Glomerular endothelial cell (primary cell): ENCODE measurements at places on chromosomes 13 and 19.

- DNase-seq, result no peak
Measured at GRCh38 chr19:8252922-8253589, 43.9 kb downstream of the CERS4 start.

DNA sequence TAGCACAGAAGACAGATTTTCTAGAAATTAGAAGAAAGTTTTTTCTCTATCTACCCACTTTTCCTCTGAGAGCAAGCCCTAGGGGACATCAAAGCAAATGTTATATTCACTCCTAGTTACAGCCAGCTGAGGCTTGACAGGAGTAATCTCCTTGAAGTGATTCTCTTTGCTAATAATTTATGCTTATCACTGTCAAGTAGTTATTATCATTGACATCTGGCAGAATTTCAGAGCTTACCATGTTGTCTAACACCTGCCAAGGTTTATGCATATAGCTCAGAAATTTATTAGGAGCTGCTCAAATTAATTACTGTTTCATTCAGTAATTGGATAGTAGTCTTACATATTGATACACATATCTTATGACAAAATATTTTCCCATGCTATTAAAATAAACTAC is 465.9 kb upstream of the ATXN8OS start:
- DNase-seq, result no peak

DNA sequence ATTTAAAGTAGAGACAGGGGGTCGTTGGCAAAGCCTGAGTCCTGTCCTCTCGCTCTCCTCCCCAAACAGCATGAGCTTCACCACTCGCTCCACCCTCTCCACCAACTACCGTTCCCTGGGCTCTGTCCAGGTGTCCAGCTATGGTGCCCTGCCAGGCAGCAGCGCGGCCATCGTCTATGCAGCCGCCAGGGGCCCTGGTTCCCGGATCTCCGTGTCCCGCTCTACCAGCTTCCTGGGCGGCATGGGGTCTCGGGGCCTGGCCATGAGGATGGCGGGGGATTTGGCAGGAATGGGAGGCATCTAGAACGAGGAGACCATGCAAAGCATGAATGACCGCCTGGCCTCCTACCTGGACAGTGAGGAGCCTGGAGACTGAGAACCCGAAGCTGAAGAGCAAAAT is 1117.2 kb upstream of the MIR17HG start:
- DNase-seq, result no peak

DNA sequence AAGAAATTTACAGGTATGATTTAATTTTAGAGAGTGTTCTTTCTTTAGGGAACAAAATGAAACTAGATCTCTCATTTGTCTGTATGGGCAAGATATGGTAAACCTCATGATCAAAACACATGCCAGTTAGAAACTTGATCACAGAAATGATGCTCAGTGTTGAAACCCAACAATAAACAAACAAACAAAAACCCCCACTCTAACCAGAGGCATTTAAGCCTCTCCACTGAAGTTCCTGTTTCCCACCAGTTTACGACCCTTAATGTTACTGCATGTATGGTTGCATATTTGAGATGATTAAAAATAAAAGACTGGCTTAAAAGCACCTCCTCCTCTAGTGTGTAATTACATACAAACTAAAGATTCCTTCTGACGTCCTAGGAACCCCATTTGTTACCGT is 293.3 kb upstream of the MAB21L1 start:
- DNase-seq, result no peak

DNA sequence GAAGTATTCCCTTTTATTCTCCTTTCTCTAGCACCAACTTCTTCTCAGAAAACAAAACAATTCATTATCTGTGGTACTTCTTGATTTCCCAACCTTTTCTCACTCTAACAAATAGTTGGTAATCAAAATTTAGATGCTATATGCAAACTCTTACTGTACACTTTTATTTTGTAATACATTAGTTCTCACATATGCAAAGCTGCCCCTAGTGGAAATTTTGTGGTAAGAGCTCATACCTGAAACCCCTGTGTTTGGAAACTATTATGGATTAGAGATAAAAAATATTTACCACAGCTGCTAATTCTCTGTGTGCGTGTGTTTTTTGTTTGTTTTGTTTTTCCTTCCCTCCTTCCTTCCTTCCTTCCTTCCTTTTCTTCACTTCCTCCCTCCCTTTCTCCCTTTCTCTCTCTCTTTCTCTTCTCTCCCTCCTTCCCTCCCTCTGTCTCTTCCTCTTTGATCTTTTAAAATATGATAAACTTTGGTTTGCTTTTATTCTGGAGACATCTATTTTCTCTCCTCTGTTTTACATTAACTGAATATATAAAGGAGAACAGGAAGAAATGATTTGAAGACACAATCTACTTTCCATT is 537.4 kb downstream of the SLITRK6 start:
- no peak for DNase-seq

DNA sequence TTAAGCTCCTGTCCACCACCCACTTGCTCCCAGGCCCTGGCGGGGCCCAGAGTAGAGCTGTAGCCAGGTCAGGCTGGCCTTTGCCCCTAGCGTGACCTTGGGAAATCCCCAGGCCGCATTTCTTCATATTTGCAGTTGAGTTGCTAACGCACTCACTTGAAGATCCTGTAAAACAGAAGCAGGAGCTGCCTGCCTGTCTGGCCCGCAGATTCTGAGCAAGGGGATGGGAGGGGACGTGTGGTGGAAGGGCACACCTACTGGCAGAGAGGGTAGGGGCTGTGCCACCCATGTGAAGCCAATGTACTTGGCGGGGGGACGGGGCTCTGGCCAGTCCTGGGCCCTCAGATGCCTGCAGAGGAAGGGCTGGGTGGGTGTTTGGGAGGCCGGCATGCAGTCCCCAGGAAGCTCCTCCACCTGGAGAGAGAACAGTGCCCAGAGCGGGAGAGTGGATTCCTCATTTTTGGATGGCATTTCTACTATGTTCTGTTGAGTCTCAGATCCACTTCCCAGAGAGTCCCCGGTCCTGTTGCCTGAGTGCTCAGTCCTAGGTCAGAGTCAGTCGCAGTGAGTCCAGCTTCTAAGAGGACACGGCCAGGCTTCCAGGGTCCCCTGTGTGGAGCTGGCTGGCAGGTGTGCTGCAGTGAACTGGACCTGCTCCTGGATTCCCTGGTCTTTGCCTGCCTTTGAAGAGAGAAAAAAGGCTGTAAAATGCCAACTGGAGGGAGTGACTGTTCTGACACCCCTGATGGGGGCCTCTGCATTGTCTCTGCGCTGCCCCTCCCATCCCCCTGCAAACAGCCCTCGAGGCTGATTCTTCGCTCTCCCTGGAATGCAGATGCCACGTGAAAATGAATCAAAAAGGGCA is 62.9 kb downstream of the GGACT start:
- no peak for DNase-seq

DNA sequence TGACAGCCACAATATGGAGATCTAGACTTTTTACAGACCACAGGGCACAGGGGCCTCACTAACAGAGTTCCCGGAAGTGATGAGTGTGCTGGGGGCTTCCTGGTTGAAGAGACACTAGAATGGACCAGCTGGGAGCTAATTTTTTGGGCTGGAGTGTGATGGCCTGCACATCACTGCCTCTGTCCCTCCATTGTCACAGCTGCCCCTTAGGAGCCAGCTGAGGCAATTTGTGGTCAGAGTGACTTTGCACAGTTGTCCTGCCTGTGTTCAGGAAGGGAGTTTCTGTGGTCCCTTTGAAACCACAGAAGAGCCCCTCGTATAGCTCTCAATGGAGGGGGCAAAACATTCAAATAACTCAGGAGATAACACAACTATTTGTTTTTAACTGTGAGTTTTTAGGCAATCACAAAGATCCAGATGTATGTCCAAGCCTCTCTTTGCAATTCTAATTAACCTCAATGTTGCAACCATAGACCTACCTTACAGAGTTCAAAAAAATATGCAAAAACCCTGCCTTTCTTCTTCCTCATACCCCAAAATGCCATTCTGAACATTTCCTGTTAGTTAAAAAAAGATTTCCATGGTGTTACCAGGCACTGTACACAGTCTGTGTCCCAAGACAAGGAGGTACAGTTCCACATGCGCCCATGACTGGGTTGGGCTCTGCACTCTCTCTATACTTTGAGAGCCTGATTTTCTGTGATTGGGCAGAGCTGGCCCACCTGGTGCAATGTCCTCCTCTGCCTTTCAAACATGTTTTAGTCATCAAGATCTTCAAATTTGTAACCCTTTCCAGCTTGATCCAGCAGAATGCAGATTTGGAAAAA is 2.4 kb downstream of the ALOX5AP start:
- DNase-seq, result no peak

DNA sequence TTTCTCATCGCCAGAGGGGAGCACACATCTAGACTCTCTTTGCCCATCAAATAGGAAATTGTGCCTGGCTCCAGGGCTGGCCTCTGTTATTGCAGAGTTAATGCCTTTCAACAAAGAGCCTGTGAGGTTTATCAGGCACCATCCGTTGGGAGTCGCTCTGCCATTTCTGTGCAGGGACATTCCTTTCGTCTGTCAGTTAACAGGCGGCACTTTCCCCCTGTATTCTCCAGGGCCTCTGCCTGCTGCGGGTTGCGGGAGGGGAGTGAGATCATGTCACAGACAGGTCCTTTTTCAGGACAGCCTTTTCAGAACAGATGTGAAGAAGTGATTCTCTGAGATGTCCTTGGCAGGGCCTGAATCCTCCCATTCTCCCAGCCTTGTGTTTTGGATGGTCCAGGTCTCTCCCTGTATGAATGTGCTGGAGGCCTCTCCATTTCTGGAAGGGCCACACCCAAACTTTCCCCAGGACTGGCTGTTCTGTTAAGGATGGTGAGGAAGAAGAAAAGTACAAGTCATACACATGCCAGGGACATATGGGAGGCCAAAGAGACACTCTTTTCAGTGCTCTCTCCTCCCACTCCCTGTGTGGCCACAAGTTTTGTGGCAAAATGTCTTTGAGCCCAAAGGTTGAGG is 14.9 kb downstream of the SERP2 start:
- DNase-seq, result no peak

GRCh38 chr13:104281910-104282309 is 1215.7 kb upstream of the SLC10A2 start:
- DNase-seq, result no peak

DNA sequence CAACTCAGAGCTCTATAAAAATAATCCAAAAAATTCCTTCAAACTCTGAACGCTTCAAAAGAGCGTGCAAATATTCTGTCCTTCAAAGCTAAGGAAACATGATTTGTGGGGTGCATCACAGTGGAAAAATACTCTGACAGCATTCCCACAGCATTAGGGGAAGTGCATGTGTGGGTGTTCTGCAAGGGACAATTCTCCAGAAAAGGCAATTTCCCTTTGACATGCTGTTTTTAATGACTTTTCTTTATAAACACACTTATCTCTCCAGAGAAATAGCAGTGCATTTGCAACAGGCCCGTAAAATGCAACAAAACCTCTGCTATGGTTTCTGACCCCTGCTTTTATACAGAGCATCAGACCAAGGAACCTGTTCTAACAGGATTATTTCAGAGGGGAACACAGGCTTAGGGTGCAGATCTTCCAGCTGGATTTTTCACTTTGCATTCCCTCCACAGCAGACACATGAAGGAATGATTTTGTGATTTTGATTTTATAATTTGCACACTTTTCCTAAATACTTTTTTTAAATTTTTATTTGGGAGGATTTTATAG is 42.6 kb downstream of the KL start:
- DNase-seq, result no peak

DNA sequence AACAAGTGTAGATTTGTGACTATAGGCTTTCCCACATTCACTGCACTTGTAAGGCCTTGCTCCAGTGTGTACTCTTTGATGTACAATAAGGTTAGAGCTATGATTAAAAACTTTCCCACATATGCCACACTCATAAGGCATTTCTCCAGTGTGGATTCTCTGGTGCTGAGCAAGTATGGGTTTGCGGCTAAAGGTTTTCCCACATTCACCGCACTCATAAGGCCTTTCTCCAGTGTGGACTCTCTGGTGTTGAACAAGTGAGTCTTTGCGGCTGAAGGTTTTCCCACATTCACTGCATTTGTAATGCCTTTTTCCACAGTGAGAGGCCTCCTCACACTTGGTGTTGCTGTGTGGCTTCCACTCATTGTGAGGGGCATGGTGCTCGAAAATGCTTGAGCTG is 3.7 kb downstream of the ZNF772 start:
- DNase-seq, result no peak

GRCh38 chr13:33262594-33262993 is 23.0 kb downstream of the STARD13 start:
- DNase-seq, result no peak

GRCh38 chr19:51431124-51431523 is 13.7 kb upstream of the SIGLEC10 start:
- DNase-seq, result no peak

DNA sequence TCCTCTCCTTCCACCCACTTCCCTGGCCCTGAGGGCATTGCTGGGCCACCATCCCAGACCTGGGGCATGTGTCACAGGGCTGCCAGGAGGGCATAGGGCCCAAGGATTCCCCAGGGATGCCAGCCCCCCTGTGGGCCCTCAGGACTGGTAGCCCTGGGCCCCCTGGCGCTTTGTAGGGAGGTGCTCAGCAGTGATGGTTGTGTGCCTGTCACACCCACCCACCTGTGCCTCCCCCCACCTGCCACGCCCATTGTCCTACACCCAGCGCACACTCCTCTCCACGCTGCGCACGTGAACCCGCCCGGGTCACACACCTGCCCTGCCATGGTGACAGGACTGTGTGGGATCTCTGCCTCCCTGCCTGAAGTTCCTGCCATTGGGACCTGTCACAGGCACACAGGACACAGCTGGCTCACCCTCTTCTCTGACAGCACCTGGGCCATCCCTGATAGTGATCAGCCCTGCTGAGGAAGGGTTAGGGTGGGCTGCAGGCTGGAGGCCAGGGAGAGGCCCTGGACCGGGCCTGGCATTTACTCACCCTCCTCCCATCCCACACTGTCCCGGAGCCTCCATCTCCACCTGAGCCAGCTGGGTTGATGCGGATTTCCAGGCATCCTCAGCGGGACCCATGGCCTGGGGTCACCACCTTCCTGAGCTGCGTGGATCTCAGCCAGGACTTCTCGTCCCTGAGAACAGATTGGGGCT is 23.9 kb downstream of the WTIP start:
- no peak for DNase-seq

DNA sequence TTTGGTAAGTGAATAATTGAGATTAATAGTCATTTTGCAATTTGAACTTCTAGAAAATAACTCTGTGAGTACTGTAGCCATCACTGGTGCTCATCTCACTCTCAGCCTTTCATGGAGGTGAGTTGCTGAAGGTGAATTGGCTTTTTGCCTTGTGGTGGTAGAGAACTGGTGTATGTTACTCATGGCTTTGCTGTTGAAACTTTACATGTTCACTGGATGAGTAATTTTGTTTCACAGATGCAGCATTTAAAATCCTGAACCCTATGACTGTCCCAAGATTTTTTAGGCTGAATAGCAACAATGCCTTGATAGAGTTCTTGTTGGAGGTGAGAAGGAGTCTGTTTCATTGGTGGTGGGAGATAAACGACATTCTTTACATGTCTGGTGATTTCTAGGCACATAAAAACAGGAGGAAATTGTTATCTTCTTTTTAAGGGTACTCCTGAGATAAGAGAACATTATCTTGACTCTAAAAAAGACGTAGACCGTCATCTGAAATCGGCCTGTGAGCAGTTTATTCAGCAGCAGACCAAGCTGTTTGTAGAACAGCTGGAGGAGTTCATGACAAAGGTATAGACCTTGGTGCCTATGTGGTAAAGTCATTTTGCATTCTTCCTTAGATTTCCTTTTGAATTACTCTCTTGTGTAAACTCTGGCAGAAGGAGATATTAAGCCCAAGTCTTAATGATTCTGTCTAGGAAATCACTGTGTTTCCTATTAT is 53.9 kb downstream of the COG3 start:
- DNase-seq, result no peak

- DNase-seq, result no peak
Measured at GRCh38 chr13:32881074-32881776, 135.0 kb upstream of the KL start.

- no peak for DNase-seq
Measured at GRCh38 chr13:73254827-73255226, 196.0 kb downstream of the KLF5 start.
